Stimulated activated CD8-positive, alpha-beta memory T cell treated with anti-CD3 and anti-CD28 coated beads, Interleukin-4, amount 100 ng/mL, for 4 hours (primary cell): ENCODE measurements at places on chromosomes 7 and 10.
A peak's percentile ranks its signal among the peaks of the same experiment; 100 is the strongest.

- peak; percentile 42 for DNase-seq
Observed at GRCh38 chr10:124647421-124648130, 96.6 kb downstream of the FAM53B start.

- no peak for DNase-seq
Observed at GRCh38 chr7:47887016-47887640, 61.1 kb downstream of the PKD1L1 start.

- DNase-seq: peak; percentile 38
Observed at GRCh38 chr10:22714479-22715289, at the start of gene PIP4K2A. TSS of gene PIP4K2A (minus strand) at chr10:22714578. CDS start at chr10:22714326, 252 bp downstream.

DNA sequence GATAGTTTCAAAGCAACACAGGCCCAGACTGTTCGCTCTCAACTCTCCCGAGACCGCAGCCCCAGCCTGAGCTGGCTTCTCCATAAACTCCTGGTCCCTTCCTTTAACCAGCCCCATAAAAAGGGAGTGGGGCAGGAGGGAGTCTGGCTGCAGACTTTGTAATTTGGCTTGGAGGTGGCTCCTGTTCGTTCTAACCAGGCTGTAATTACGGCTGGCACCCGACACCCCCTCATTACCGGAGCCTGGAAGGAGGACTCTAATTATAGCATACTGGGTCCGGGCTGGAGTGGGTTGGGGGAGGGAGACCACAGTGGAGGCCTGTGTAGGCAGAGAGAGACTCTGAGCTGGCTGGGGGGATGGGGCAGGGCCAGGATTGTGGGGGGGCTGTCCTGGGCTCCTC, 49.7 kb downstream of the UNC5B start:
- DNase-seq: no peak

DNA sequence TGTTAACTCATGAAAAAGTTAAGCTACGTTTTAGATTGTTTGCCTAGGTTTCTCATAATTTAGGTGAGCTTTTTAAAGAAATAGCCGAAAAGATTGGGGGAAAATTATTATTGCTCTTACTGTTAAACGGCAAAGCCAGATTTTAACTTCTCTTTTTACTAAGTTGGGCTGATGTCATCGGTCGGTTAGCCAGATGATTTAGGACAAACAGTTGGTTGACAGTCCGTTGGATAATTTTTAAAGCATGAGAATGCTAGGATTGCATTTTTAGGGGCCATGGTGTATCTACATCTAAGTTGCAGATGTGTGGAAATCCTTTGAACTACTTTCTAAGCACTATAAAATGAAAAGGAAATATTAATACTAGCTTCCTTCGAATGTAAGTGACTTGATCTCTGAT, 280.9 kb upstream of the AKR1E2 start:
- no peak for DNase-seq

DNA sequence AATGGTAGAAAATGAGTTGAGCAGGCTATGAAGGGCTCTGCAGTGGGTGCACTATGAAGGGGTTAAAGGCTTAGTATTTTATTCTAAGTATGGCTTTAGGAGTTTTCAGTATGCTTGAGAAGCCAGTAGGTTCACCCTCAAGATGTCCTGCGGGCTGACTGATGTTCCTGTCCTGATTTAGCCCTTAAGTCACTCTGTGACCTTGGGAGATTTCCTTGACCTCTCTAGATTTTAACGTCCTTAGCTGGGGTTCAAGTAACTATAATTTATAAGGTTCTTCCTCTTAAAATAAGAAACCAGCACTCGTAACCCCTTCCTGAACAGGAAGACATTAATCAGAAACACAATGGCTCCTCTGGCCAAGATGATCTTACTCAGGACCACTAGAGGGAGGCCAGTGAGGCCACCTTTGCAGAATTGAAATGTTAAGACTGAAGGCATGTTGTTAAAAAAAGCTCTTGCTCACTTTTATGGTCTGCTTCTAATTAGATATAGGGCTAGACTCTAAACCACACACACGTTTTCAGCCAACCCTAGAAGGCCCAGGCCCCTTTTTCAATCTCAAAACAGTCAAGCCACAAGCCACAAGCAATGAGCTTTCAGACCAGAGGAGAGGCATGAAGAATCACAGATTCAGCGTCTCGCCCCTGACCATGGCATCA, 41.9 kb downstream of the CDK1 start:
- no peak for DNase-seq

DNA sequence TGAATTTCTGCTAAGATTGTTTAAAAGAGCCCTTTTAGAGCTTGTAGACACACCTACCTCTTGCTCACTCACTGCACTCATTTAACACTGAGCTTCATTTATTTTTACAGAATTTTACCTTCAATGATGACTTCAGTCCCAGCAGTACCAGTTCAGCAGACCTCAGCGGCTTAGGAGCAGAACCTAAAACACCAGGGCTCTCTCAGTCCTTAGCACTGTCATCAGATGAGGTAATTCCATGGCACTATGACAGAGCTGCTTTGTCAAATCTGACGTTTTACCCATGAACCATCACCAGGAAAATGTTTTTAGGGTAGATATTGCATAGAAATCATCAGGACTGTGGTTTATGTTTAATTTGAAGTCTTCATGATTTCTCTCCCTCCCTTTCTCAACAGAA, 38.2 kb downstream of the PON1 start:
- DNase-seq: no peak

- no peak for DNase-seq
Observed at GRCh38 chr10:6721964-6722615, 142.0 kb upstream of the PRKCQ start.

DNA sequence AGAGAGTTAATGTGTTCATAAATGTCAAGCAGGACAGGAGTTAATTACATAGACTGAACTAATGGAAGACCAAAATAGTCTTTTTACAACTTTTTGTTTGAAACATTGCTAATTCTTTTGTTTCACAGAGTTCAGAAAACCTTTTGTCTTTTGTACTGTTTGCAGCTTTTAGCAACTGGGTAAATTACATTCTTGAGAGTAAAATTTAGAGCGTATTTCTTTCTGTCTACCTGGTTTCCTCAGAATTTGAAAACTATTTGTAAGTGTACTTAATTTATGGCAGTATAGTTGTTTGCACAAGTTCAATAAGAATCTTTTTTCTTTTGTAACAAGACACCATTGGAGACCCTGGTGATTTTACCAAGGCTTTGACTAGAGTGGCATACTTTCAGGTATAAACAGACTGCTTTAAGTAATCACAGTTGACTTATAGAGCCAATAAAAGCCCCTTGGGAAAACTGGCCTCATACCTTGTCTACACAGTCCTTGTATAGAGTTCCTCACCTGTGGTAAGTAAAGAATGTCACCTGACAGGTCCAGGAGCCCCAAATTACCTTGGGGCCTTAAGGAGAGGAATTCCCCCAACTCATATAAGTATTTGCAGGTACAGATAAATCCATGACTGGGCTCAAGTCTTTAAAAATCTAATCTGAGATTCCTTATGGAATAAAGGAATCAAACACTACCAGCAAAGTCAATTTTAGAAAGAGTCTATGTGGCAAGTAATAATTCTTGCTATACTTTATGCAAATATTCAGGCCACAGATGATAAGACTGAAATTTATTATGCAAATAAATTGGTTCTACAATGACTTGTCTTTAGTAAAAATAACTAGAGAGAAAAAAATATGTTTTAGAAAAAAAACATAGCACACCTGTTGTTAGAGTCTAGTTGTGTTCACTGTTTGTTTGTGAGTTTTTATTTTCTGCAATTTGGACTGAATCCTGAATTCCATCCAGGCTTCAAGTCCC, 23.6 kb upstream of the CREB3L2 start:
- no peak for DNase-seq

GRCh38 chr7:2950578-2950977, 93.1 kb downstream of the CARD11 start:
- no peak for DNase-seq

GRCh38 chr7:148746135-148746534, 47.4 kb downstream of the CUL1 start:
- no peak for DNase-seq

- DNase-seq: no peak
Observed at GRCh38 chr7:8338206-8338605, 76.2 kb upstream of the ICA1 start.

GRCh38 chr10:119331061-119331460, 123.7 kb downstream of the GRK5 start:
- no peak for DNase-seq

DNA sequence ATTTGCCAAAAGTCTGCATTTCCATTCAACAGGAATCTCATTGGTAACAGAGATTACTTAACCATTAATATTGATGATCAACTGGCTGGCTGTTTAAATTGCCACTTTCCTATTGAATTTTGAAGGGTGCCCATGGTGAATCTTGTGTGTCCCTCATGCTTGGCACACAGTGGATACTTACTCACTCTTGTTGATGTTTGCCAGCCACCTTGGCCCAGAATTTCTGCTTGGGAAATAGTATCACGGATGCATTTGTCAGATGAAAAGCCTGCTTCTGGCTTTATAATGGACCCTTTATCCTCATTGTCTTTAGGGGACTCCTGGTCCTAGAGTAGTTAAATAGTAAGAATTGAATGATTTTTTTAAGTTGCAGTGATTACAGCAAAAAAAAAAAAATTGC, 52.0 kb downstream of the MMRN2 start:
- no peak for DNase-seq

- no peak for DNase-seq
Observed at GRCh38 chr7:136342251-136342650, 365.1 kb upstream of the MTPN start.

GRCh38 chr7:5467645-5468044, 44.0 kb upstream of the TNRC18 start:
- no peak for DNase-seq

DNA sequence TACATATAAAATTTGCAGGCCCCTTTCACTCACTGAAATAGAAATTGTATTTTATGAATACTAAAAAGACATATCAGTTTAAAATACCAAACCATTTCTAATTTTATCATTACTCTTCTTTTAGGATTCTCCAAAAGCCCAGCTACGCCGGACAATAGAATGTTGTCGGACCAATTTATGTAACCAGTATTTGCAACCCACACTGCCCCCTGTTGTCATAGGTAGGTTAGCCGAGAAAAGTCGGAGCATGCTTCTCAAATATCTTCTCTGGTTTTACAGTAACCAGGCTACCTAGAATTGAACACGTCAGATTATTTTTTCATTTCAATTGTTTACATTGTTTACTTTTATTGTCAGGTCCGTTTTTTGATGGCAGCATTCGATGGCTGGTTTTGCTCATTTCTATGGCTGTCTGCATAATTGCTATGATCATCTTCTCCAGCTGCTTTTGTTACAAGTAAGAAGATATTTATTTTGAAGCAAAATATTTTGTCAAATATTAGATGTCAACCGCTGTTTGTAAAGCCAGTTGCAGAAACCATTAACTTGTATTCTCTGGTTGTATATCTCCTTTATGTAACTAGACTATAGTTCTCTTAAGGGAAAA, 57.6 kb downstream of the MMRN2 start:
- peak; percentile 4 for DNase-seq

GRCh38 chr7:116739307-116739706, 67.3 kb downstream of the MET start:
- DNase-seq: no peak

- no peak for DNase-seq
Observed at GRCh38 chr10:64306729-64307327, 785.6 kb downstream of the REEP3 start.

- DNase-seq: no peak
Observed at GRCh38 chr10:44298713-44299112, 86.2 kb downstream of the CXCL12 start.

- no peak for DNase-seq
Observed at GRCh38 chr7:141301544-141301943, 227.7 kb downstream of the TMEM178B start.
